Stimulated activated CD4-positive, alpha-beta T cell treated with anti-CD3 and anti-CD28 coated beads, Interleukin-15, amount 100 ng/mL, for 1 hour (primary cell): ENCODE measurements at places on chromosomes 5 and 9.

GRCh38 chr5:5467737-5468136 lies 45.3 kb downstream of the ICE1 start:
- DNase-seq, result no peak

DNA sequence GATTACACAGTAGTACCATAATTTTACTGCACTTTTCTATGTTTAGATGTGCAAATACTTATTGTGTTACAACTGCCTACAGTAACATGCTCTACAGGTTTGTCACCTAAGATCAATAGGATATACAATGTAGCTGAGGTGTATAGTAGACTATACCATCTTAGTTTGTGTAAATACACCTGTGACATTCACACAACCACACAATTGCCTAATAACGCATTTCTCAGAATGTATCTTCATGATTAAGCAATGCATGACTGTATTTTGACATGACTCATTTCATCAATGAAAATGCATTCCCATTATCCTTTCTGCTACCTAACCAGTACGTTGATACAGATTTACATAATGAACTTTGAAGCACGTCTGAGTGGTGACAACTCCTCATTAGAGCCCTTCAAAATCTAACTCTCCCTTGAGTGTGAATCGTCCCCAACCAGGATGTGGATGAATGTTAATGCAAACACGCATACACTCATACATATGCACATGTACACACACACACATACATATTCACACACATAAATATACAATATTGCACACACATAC lies 28.4 kb downstream of the GZMK start:
- no peak for DNase-seq

- DNase-seq, result no peak
Measured at GRCh38 chr5:160237571-160238093, 8.3 kb downstream of the FABP6 start.

- no peak for DNase-seq
Measured at GRCh38 chr5:50967563-50968355, 301.3 kb downstream of the PARP8 start.

GRCh38 chr5:127643607-127644006 lies 5.3 kb upstream of the CTXN3 start:
- no peak for DNase-seq

DNA sequence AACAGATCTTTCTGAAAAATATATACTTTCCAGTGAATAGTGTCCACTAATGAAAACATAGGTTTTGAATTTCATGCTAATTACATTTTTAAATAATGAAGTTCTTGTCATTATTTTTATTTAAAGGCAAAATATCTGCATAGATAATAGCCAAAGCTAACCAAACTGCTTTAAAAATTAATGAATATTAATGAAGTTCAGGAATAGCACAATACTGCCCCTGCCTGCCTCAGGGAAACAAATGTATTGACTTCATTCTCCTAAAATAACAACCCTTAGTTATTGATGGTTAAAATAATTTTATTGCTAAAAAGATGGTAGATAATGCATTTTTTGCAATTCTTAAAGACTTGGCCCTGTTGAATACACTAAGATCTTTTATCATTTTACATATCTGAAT lies 103.6 kb upstream of the SSBP2 start:
- DNase-seq, result no peak

GRCh38 chr9:69180670-69181069 lies 6.6 kb downstream of the TJP2 start:
- DNase-seq, result no peak

- no peak for DNase-seq
Measured at GRCh38 chr5:176736931-176737745, 73.2 kb upstream of the UNC5A start.

GRCh38 chr9:137145731-137146526 lies 7.0 kb downstream of the GRIN1 start:
- DNase-seq, result no peak

- DNase-seq, result no peak
Measured at GRCh38 chr5:82335806-82336205, 57.7 kb upstream of the RPS23 start.

GRCh38 chr9:32172256-32172655 lies 212.2 kb upstream of the ACO1 start:
- DNase-seq, result no peak

DNA sequence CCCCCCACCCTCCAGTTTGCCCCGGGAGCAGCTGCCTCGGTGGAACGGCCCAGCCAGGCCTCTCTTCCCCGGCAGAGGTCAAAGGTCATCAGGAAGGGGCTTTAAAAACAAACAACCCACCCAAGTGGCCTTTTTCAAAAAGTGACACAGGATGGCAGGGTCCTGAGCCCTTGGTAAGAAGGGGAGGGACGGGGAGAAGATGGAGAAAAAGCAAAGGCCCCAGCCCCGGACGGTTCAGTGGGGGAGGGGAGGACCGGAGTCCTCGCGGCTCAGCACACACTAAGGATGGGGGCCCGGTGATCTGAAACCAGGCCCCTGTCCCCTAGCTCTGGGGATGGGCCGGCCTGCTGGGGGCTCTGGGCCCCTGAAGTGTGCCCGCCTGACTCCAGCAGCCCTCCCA lies 1.1 kb downstream of the PRRX2 start:
- no peak for DNase-seq

- DNase-seq, result no peak
Measured at GRCh38 chr5:115487168-115487567, 57.4 kb downstream of the FEM1C start.

- DNase-seq, result no peak
Measured at GRCh38 chr9:16258708-16259107, 611.8 kb downstream of the BNC2 start.
